ENCODE measurements at places on chromosomes 6 and 20.

DNA sequence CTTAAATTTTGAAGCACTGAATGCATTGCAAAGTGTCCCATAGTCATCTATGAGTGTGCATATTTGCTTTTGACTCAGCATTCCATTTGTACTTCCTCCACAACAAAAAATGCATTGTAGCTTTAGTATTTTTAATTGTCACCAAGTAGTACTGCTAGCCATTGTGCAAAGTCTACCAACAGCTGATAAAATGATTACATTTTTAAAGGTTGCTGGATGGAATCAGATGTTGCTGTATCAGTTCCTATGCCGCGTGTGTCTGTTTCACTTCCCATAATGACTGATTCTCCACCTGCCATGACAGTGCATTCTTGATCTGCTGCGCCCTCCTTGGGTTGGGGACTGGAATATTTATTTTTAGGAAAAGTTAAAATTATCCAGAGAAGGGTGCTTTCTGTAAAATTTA is 41.2 kb downstream of the SLX4IP start:
- DNase-seq, result peak; percentile 50

DNA sequence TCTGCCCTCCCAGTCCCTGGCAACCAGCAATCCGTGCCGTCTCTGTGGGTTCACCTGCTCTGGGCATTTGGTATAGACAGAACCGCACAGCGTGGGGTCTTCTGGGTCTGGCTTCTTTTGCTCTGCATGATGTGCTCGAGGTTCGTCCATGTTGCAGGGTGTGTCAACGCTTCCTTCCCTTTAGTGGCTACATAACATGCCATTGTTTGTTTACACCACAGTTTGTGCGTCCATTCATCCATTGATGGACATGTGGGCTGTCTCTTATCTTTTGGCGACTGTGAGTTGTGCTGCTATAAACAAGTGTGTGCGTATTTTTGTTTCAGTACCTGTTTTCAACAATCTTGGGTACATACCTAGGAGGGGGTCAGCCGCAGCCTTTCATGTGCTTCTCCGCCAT is 149.5 kb upstream of the RPS6KA2 start:
- no peak for DNase-seq

GRCh38 chr6:108113557-108114519 is 39.3 kb upstream of the OSTM1 start:
- peak; percentile 27 for DNase-seq

- no peak for DNase-seq
These were observed 58.7 kb downstream of the ZFAND3 start for GRCh38 chr6:37878150-37878710.

DNA sequence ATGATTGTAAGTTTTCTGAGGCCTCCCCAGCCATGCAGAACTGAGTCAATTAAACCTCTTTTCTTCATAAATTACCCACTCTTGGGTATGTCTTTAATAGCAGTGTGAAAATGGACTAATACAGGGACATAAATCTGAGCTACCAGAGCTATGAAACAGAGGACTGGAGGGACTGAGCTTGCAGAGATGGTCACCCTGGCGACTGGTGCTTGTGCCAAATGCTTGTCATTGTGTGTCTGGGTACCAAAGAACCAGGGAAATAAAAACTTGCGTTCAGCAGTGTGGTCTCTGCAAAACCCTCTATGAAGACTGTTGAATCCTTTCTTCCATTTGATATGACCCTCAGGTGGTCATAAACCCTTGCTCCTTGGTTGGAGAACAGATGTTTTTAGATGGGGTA is 105.1 kb upstream of the PRL start:
- no peak for DNase-seq

GRCh38 chr6:21589352-21590345 is 3.9 kb upstream of the SOX4 start:
- DNase-seq, result peak; percentile 86

DNA sequence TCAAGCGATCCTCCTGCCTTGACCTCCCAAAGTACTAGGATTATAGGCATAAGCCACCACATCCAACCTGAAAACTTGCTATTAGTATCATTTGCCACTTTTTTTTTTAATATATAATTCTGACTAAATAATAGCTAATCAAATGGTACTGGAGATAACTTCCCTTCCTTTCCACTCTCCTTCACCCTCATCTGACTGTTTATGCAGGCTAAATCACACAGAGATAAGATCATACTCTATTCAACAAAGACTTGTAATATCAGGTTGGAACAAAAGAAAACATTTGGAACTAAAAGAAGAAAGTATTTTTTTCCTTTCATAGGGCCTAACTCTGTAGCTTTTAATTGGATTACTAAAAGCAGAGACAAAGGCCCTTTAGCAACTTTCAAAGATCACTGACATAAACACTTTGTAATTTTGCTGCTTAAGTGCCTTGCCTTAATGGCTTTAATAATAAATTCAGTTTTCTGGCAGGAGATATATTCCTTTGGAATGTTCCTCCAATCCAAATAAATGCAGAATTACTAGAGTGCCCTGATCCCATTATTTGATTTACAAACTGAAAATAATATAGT is 198.7 kb upstream of the ASCC3 start:
- no peak for DNase-seq

DNA sequence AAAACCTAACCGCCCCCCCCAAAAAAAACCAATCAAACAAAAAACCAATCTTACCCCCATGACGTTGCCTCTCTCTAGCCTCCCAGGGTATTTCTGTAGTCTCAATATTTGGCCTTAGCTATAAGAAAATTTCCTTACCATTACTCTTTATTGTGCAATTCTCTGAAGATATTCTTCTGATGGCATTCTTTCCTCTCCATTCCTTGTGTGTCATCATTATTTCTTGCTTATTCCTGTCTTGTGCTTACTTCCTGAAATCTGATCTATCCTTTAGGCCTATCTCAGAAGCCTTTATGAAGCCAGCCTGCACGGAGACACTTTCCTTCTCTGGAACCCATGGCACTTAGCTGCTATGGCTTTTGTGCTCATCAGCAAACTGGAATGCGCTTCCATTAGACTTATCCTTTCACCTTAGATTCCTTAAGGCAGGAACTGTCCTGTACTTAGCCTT is 65.9 kb upstream of the DDR1 start:
- no peak for DNase-seq

DNA sequence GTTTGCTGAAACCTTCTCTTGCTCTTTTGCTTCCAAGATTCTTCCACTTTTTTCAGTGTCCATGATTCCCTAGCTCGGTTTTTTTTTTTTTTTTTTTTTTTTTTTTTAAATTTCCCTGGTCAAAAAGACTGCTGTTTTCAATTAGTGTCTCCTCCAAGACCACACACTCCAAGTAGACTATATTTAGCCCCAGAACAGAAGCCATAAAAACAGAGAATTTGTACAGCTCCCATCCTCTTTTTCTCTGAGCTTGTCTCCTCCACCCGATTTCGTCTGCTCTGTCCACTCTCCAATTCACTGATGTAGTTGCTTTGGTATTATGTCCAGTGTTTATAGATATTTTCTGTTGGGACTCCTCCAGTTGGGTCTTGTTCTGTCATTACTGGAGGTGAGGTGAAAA is 37.6 kb downstream of the RSPH3 start:
- DNase-seq, result no peak

DNA sequence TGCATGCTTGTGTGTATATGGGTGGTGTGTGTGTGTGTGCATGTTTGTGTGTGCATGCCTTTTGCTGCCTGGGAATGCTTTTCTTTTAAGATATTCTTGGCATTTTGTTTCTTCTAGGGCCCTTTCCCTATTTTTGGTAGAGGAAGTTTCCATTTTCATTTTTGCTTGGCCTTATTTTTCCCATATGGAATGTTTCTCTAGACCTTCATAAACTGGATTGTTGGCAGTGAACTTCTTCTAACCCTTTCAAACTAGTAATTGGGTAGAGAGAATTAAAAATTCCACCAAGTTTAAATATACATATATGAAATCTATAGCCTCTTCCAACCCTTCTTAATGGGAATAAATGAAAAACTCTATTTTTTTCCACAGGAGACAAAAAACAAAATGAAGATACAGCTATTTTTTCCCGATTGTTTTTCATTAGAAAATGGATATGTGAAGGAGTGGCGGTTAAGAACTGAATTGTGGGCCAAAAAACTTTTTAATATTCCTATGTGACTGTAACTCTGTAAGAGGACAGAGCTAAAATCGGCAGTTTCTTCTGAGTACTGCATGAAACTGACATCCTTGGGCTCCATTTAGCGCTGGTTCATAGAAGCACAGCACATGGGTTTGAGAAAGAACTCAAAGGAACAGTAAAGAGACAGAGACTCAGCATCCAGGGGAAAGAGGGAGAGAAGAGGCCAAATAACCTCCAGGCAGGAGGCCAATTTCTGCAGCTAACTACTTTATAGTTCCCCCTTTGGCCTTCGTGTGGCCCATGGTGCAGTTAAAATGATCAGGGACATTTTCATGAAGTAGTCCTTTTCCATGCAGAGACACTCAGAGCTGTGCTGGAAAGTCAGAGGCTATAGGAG is 102.1 kb downstream of the TMEM170B start:
- no peak for DNase-seq

DNA sequence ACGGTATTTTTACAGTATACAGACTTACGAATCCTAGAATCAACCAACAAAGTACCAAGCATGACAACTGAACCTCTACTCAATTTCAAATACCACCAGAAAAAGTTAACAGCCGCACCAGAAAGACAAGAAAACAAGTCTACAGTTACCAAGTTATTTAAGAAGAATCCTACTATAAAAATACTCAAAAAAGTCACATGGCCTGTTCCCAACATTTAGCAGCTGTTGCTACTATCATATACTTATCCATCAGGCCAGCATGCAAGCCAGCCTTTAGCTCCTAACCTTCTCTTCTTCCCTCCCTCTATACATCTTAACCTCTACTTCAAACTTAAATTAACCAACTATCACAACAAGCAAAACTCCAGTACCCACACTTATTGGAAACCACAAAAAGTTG is 1.9 kb downstream of the SYNCRIP start:
- no peak for DNase-seq

DNA sequence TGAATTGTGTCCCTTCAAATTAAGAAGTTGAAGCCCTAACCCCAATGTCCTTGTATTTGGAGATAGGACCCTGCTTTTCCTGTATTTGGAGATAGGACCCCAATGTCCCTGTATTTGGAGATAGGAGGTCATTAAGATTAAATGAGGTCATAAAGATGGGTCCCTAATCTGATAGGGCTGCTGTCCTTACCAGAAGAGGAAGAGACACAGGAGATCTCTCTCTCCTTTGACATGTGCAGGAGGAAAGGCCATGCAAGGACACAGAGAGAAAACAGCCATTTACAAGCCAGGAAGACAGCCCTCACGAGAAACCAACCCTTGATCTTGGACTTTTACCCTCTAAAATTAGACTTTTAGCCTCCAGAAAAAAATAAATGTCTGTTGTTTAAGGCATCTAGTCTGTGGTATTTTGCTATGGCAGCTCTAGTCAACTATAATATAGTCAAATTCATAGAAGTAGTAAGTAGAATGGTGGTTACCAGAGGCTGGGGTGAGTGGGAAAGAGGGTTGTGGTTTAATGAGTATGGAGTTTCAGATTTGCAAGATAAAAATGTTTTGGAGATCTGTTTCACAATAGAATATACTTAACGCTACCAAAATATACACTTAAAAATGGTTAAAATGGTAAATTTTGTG is 59.3 kb downstream of the UBE3D start:
- no peak for DNase-seq

DNA sequence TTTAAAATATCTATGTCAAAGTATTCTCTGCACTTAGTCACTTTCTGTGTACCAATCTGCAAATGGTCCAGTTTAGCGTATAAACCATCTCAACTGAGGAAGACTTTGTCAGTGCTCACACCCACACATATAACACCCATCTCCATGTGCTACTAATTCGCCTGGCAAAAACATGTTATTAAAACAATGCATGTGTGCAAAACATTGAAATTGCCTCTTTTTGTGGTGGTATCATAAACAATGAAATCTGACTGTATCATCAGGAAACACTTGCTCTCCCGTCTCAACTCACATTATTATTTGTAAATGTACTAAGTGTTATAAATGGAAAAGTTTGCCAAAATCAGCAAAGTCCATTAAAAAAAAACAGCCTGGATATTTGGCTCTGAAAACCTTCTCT is 105.9 kb upstream of the FOXC1 start:
- no peak for DNase-seq

GRCh38 chr6:1390133-1390945 is 963 bp downstream of the FOXF2 start:
- no peak for DNase-seq

DNA sequence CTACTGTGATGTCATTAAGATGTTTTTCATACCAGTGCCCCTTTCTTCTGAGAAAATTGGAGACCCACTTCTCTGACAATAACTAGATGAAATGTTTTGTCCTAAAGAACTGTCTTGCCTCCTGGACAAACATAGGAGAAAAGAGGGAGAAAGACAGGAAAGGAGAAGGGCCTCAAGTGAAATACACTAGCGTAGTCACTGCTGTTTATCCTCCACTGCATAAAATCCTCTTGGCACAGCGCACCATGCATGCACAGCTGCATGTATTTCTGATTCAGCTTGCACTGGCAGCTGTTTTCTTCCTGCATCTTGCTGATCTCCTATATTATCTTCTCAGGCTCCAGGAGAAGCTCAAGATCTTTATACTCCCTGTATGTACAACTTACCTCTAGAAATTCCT is 158.0 kb upstream of the BMP5 start:
- no peak for DNase-seq

- DNase-seq, result no peak
These were observed 11.1 kb upstream of the ITPR3 start for GRCh38 chr6:33610067-33610466.

GRCh38 chr20:46621492-46621891 is 29.8 kb downstream of the SLC13A3 start:
- DNase-seq, result no peak

- DNase-seq, result no peak
These were observed 21.5 kb downstream of the GSTA3 start for GRCh38 chr6:52887910-52888524.

GRCh38 chr6:44430326-44430725 is 42.8 kb downstream of the CDC5L start:
- DNase-seq, result no peak

- DNase-seq, result no peak
These were observed 94.8 kb downstream of the UBE3D start for GRCh38 chr6:82970839-82971238.

GRCh38 chr6:37632989-37633550 is 64.6 kb downstream of the MDGA1 start:
- no peak for DNase-seq

GRCh38 chr6:163985710-163986109 is 571.2 kb downstream of the QKI start:
- no peak for DNase-seq

- no peak for DNase-seq
These were observed 57.5 kb downstream of the PRDM1 start for GRCh38 chr6:106143665-106144064.

DNA sequence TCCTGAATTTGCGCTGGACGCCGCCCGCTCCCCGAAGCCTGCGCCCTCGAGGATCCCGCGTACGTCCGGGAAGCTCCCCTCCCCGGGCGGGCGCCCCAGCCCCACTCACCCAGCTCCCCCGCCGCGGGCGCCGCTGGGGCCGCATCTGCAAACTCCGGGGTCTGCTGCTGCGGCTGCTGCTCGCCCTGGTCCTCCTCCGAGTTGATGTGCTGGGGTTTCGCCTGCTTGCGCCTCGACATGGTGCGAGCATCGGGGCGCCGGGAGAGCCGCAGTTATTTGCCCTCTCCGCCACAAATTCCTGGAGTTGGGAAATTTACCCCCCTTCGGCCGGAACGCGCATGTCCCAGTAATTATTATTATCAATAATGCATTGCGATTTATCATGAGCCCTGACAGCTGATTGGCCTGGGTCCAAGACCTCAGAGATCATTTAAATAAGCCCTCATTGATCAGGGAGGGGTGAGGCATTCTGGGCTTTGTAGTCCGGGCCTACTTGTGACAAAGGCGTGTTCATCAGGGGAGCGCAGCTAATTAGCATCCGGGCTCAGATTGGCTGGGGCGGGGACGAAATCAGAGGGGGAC is at the start of gene SALL4:
SALL4 (minus strand) TSS at position 352 of the 582 bp plus-strand sequence; CDS start at position 239, 113 bp downstream.
- DNase-seq, result no peak
